Activated CD8-positive, alpha-beta memory T cell treated with anti-CD3 and anti-CD28 coated beads for 24 hours (primary cell): ENCODE measurements at places on chromosomes 11 and 22.

- DNase-seq = no peak
These were observed 74.2 kb downstream of the MYO7A start for GRCh38 chr11:77201991-77202841.

DNA sequence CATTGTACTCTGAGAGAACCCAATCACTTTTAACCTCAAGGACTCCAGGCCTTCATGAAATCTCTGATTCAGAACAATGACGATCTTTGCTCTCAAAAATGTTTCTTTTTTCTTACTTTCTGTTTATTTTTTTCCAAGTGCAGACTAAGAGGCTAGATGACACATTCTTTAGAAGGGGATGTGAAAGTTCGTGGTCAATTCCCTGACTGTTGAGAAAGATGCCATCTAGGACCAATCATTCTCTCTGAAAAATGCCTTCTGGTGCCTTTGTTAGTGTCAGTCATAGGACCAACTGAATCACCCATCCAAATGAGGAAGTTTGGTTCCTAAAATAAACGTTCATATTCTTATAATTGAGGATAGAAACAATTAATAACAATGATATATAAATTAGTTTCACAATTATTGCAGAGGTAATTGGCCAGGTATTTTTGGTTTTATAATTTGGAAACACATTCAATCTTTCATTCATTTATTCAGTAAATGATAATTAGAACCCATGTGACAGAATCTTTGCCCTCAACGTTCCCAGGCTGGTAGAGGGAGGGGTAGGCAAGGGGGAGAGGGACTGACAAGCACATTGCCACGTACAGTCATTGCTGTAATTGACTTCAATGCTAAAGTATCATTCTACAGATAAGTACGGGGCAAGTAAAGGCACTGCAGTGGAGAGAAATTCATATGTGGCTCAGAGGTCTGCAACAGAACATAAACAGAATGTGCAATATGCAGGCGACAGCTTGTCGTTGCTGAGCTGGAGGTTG lies 333.4 kb upstream of the MPPED2 start:
- no peak for DNase-seq

- no peak for DNase-seq
These were observed 39.7 kb upstream of the TTLL12 start for GRCh38 chr22:43226377-43227238.

- no peak for DNase-seq
These were observed 24.1 kb downstream of the KIAA1671 start for GRCh38 chr22:24976442-24977218.
